Kidney (tissue), 22 donors: ENCODE measurements at places on chromosomes 12 and 14. TPM values are rescaled to one million over a fixed set of nuclear protein-coding genes. Genes with fewer than 3 reads are reported as not detected.
A peak's percentile ranks its signal among the peaks of the same experiment; 100 is the strongest.

ALDH1L2 gene
- 0.28 TPM for polyA plus RNA-seq

ACSS3 gene
- 18.9 TPM for polyA plus RNA-seq

AKAP3 gene
- 2.3 TPM for polyA plus RNA-seq

TAS2R30 gene
- not detected for polyA plus RNA-seq

IL31 gene
- polyA plus RNA-seq = not detected

PLEKHD1 gene
- polyA plus RNA-seq = 3.4 TPM

FGF6 gene
- polyA plus RNA-seq = not detected

GUCY2C gene
- not detected for polyA plus RNA-seq

KERA gene
- not detected for polyA plus RNA-seq

TAS2R42 gene
- not detected for polyA plus RNA-seq

NEUROD4 gene
- not detected for polyA plus RNA-seq

PTPRR gene
- 0.86 TPM for polyA plus RNA-seq

MDGA2 gene
- polyA plus RNA-seq = not detected

CLEC2B gene
- 7.0 TPM for polyA plus RNA-seq

OTX2 gene
- not detected for polyA plus RNA-seq

DNA sequence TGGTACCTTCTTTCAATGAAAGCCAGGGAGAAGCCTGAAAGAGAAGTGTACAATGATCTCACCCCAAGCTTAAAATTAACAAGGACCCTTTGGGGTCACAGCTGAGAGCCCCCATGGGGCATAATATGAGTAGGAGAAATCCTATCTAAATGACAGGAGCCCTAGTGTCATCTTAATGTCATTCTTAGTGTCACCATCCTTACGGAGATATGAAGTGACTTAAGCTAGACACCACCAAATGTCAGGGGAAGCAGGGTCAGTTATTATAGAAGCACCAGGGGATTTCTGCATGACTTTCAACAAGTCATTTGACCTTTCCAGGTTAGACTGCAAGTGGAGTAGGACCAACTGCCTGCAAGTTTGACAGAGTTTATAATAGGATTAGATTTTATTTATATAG is 28.9 kb upstream of the STON2 start:
- no peak for DNase-seq

DNA sequence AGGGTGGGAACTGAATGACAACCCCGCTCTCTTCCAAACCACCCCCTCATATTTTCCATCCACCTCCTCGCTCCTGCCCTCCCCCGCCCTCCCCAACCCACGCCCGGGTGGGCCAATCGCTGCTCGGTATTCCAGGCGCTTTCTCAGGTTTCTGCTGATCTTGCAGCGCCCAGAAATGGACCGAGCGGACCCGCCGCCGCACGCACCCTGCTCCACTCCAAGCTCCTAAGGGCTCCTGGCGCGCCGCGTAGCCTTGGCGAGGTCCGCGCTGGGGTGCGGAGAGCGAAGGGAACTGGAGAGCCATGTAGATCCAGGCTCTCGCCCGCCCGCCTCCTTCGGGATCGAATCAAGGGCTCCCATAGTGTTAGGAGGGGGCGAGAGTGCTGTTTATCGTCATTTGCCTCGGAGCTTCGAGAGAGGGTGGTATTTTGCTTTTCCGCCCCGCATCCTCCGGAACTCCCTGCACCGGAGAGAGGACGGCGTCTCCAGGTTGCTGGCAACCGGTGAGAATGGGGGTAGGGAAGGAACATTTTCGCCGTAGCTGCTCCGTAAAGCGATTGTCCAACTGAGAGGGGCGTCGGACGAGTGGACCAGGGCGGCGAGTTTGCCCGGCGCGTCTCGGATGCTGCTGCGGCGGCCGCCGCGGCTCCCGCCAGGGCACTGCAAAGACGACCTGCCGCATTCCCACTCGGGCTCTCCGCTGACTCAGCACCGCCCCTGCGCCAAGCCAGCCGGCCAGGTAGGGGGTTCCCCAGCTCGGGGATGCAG is at the start of gene KCNA1:
TSS of gene KCNA1 (plus strand) at position 172 of the 768 bp plus-strand sequence. CDS start 1,474 bp downstream, outside the sequence.
- peak; percentile 40 for DNase-seq

DNA sequence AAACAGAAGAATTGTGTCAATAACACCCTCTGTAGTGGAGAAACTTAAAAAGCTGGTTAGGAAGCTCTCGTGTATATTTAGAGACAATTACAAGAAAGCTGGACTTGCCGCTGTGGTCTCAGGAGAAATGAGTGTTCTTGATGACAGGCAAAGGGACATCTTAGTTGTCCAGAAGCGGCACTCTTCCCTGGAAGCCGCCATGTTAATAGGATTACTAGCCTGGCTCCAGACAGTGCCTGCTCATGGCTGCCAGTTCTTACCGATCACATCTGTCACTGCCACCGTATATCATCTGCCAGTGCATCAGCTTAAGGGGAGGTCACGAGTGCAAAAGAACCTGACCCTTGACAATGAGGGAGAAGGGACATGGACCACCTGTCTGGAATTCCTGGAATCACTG is 48.9 kb downstream of the C14orf132 start:
- DNase-seq = no peak

GRCh38 chr14:88507208-88507607 is 47.6 kb downstream of the PTPN21 start:
- no peak for DNase-seq

GRCh38 chr14:96121660-96122395 is 82.7 kb downstream of the C14orf132 start:
- DNase-seq = peak; percentile 2

- DNase-seq = no peak
These were observed 410.1 kb upstream of the MGAT4C start for GRCh38 chr12:86666316-86666715.

DNA sequence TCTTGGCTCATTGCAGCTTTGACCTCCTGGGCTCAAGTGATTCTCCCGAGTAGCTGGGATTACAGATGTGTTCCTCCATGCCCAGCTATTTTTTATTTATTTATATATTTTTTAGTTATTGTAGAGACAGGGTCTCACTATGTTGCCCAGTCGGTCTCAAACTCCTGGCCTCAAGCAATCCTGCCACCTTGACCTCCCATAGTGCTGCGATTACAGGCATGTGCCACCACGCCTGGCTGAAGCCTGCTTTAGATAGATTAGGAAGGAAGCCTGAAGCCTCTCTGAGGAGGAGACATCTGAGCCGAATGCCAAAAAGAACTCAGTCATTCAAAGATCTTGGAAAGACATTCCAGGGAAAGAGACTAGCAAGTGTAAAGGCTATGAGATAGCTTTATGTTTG is 10.2 kb downstream of the INHBC start:
- DNase-seq = no peak

DNA sequence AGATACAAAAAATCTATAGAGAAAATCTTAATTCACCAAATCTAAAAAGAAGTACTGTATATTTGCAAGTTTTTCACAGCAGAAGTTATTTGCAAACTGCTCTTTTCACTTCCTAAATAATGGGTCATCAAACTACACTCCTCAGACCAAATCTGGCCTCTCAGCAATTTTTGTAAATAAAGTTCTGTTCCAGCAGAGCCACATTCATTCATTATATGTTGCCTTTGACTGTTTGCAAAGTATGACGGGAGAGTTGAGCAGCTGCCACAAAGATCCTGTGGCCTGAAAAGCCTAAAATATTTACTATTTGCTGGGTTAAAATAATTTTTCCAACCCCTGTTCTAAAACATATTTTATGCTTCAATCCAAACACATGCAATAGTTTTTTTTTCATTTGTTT is 1222.3 kb upstream of the SEL1L start:
- DNase-seq = peak; percentile 17

DNA sequence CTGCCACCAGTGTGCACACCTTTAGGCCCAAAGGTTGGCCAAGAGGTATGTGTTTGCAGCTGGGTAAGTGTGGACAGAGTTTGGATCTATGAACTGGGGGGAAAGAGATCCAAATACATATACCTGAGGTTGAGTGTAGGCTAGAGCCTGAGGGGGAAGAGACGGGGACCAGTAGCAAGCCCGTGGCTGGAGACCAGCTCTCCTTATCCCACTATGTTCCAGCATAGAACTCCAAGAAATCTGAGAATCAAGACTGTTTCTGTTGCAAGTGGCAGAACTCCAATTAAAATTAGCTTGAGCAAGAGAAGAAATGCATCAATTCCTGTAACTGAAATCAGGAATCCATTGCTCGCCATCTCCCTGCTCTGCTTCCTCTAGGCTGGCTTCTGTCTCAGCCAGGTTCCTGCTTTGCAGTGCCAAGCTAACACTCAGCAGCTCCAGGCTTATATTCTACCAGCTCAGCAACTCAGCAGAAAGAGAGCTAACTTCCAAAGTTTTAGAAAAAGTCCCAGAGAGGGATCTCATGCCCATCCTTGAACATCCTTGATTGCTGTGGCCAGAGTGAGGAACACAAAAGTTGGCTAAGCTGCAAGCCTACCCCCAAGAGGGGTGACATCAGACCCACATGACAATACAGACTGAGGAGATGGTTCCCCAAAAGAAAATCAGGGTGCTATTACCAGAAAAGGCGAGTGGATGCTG is 1.5 kb upstream of the PCK2 start:
- no peak for DNase-seq

DNA sequence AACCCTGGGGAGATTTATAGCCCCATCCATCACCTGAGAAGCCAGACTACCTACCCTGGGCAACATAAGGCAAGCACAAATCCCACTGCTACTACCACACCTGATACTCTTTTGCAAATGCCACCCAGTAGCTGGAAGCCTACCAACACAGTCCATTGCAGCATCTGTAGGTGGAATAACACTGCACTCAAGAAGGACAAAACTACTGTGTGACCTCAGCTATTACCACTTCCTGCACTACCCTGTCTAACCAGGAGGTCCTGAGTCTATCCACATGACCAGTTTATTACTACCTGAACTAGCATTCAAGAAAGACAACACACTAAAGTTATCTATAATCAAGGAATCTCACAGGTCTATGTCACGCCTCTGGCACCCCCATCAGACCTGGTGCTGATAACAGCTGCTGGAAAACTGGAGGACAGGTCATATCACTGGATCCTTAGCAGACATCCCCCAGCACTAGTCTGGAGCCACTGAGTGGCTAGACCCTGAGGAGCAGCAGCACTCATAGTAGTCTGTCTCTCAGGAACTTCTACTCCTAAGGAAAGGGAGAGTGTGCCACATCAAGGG is 2.9 kb upstream of the CLEC1A start:
- no peak for DNase-seq

- DNase-seq = no peak
These were observed 22.4 kb upstream of the GPR33 start for GRCh38 chr14:31510222-31510621.

DNA sequence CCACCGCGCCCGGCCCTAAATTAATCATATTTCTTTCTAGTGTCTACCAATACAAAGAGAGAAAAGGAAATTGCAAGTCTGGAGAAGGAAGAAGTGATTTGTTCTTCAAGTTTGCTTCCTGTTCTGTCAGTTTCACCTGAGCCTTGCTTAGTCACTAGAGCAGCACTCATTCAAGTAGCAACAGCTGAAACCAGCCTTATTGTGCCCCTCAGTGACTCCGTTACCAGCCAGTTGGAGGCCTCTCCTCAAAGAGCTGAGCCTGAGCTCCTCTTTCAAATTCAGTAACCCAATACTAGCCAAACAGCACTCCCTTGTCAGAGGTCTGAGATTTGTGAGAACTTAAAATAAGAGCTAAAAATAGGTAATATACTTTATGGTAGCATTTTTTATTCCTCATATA is 17.4 kb downstream of the PAWR start:
- no peak for DNase-seq

DNA sequence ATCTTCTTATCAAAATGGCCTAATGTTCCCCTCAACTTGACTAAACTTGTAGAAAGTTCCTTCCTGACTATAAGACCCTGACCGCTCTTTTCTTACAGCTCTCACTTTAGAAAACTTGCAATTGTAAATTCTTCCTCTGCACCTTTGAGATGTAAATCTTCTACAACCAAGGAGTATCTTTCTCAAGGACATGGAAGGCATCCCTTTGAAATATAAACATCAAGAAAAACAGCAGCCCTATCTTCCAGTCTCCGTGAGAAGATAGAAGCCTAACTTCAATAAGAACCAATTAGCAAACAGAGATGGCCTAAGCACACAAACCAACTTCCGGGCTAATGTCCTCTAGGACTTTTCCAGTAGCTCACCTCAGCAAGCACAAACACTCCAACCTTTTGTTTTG is 210.3 kb downstream of the CPNE8 start:
- no peak for DNase-seq

DNA sequence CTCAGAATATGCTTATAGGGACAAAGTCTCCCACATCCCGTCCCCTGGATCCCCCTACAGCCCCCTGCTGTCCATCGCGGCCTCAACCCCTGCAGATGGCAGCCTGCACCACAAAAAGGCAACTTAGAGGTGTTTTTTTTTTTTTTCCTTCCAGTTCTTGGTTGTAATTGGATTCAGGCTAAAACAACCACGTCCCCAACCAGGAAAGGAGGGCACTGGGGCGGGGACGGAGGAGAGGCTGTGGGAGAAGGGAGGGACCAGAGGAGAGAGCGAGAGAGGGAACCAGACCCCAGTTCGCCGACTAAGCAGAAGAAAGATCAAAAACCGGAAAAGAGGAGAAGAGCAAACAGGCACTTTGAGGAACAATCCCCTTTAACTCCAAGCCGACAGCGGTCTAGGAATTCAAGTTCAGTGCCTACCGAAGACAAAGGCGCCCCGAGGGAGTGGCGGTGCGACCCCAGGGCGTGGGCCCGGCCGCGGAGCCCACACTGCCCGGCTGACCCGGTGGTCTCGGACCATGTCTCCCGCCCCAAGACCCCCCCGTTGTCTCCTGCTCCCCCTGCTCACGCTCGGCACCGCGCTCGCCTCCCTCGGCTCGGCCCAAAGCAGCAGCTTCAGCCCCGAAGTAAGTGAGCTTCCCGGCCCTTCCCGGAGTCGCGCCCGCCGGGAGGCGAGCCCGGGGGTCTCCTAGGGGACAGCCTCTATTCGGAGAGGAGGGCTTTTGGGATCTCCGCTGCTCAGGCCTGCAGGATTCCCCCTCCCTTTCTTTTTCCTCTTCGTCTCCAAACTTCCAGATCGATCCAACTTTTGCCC is at the start of gene MMP14:
TSS of gene MMP14 (plus strand) at position 285 of the 813 bp plus-strand sequence. CDS start at position 518, 233 bp downstream.
- DNase-seq = peak; percentile 89

DNA sequence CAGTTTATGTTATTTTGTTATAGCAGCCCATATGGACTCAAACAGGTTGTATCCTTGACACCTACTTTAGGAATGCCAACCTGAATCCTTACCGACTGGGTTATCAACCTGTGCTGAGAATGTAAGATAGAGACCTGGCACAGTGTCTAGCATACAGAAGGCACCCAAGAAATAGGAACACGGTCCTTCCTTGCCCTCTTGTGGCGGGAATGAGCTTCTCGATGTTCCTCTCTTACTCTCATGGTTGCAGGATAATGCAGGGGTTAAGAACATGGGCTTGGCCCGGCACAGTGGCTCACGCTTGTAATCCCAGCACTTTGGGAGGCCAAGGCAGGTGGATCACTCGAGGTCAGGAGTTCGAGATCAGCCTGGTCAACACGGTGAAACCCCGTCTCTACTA is 6.5 kb downstream of the C12orf43 start:
- peak; percentile 56 for DNase-seq

GRCh38 chr12:103627189-103627855 is 40.2 kb downstream of the STAB2 start:
- DNase-seq = no peak

GRCh38 chr12:131603939-131604795 is 106.7 kb upstream of the SFSWAP start:
- no peak for DNase-seq

GRCh38 chr12:114671443-114672411 is 12.2 kb downstream of the TBX3 start:
- DNase-seq = peak; percentile 51

GRCh38 chr14:99792210-99792535 is 1.0 kb upstream of the EML1 start:
- DNase-seq = no peak
